Non-pigmented ciliary epithelial cell (primary cell): ENCODE measurements at places on chromosomes 4 and X.
A peak's percentile ranks its signal among the peaks of the same experiment; 100 is the strongest.

DNA sequence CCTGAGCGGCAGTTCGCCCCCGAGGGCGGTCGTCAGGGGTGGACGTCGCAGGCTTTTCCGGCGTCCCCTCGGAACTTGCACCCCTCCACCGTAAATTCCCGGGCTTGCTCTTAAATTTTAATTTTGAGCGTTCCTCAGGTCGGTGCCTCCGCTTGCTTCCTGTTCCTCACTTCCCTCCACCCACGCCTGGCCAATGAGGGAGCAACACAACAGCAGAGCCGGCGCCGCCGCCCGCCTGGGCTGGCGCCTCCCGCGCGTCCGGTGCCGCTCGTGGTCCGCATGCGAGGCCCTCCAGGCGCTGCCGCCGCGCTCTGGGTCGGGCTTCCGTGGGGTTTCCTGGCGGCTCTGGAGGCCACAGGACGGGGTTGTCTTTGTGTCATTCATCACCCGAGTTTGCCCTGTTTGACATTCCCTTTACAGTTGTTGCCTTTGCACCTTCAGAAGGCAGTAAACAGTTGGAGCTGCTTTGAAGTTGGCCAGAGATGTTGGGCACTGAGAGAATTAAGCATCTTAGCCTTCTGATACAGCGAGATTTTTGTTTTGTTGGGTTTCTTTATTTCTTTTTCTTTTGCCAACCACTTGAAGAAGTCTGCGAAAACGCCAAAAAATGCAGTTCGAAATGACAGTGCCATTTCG is 692 bp downstream of the SPCS3 start:
- DNase-seq = peak; percentile 51

DNA sequence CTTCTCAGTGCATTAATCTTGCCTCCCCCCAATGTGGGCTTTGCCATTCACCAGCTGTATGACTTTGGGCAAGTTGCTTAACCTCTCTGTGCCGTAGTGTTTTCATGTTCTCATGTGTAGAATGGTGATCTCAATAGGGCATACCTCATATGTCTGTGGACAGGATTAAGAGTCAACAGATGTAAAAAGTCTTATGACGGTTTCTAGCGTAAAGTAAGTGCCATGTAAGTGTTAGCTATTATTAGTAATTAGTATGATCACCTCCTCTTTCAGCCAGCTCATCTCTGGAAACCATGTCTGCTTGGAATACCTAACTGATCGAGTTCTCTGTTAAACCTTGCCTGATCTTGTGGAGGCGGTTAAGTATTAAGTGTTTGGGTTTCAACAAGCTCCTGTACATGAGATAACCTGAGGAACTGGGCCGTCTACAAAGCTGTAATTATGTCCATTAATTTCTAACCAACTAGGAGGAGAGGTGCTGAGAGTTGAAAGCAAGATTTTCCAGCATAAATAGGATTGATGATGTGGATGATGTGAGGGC is 66.3 kb downstream of the TSC22D3 start:
- DNase-seq = no peak

DNA sequence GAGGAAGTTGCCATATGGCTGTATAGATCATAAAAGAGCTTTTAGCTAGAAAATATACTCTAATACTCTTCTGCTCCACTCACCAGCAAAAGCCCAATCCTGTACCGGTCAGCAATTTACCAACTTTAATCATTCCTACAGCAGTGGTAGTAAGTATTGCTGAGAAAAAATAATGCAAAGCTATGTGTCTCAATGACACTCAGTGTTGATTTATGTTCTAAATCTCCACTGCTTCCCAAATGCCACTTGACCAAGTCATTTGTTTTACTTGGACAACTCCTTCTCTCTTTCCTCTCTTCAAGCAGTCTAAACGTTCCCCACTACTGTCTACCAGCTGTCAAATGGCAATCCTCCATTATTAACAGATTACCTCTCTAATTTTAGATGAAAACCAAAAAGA is 201.8 kb upstream of the GK2 start:
- DNase-seq = no peak

GRCh38 chrX:29044423-29045184 is 457.4 kb downstream of the IL1RAPL1 start:
- DNase-seq = no peak

GRCh38 chrX:109830157-109830703 is 97.2 kb upstream of the ACSL4 start:
- no peak for DNase-seq

GRCh38 chr4:74132944-74133343 is 25.0 kb upstream of the MTHFD2L start:
- no peak for DNase-seq

- no peak for DNase-seq
Measured at GRCh38 chr4:189497516-189497915, 443.2 kb upstream of the FRG1 start.

- no peak for DNase-seq
Measured at GRCh38 chr4:57199267-57199666, 89.1 kb upstream of the IGFBP7 start.

DNA sequence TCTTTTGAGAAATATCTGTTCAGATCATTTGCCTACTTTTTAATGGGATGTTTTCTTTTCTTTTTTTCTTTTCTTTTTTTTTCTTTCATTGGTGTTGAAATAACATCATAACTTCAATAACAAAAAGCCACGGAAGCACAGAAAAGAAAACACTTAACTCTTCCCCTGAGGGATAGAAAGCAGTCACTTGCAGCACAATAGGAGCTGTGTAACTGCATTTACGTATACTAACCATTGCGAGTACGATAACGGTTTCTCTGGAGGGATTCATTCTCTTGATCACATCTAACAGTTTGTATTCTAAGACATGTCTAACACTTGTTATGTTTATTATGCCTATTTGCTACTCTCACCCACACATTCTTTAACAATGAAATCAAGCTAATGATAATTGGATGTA is 27.3 kb downstream of the C4orf46 start:
- DNase-seq = no peak

- no peak for DNase-seq
Measured at GRCh38 chr4:3634894-3635820, 102.9 kb upstream of the LRPAP1 start.

GRCh38 chr4:171924746-171925376 is 111.7 kb downstream of the GALNTL6 start:
- DNase-seq = no peak

DNA sequence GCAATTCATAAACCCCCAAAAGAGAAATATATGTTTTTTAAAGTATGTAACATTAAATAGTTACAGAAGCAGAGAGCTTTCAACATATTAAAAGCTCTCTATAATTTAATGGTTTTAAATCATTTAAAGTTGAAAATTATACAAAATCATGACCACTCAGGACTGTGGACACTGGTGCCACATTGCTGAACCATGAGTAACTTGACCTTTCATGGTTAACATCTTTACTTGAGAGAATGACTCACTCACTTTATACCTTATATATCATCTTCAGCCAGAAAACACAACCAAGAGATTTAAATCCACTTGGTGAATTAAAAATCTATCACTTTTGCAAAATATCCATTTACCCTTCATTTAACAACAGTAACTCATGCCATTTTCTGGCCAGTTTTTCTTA is 584.3 kb upstream of the SMIM31 start:
- peak; percentile 27 for DNase-seq

- no peak for DNase-seq
Measured at GRCh38 chr4:124703154-124703553, 9.4 kb downstream of the ANKRD50 start.

DNA sequence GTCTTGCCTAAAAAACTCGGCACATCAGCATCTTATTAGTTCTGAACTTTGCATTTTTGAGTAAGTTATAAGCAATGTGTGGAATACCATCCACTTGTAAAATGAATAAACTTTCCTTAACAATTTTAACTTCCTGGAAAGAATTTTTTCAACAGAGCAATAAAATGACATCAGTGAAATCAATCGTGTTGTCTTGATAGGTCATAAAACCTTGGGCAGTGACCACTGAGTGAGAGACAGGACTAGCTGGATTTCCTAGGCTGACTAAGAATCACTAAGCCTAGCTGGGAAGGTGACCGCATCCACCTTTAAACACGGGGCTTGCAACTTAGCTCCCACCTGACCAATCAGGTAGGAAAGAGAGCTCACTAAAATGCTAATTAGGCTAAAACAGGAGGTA is 403.0 kb upstream of the CNKSR2 start:
- DNase-seq = no peak

DNA sequence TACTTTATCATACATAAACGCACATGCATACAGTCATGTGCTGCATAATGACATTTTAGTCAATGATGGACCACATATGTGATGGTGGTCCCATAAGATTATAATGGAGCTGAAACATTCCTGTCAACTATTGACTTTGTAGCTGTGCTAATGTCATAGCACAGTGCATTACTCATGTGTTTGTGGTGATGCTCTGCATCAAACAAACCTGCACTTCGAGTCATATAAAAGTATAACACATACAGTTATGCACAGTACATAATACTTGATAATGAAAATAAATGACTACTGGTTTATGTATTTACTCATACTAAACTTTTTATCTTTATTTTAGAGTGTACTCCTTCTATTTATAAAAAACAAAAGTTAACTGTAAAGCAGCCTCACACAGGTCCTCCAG is 60.5 kb upstream of the MCUB start:
- no peak for DNase-seq

DNA sequence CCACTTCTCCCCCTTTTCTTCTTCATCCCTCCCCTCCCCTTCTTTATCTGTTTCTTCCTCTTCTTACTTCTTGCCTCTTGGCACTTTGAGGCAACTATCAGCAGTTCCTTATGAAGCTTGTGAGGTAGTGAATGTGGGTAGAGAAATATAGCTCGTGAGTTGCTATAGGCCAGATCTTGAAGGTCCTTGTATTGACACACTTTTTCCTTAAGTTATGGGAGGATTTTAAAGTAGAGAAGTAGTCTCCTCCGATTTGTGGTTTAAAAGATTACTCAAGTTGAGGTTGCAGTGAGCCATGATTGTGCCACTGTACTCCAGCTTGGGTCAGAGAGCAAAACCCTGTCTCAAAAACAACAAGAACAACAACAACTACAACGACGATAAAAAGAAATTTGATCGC is 3.4 kb upstream of the RRAGB start:
- DNase-seq = no peak
